ENCODE measurements at places on chromosomes 6 and 20. TPM values are rescaled to one million over a fixed set of nuclear protein-coding genes. Genes with fewer than 3 reads are reported as not detected.
A peak's percentile ranks its signal among the peaks of the same experiment; 100 is the strongest.

GRCh38 chr20:36606158-36607066 lies 833 bp downstream of the RAB5IF start:
- no peak for DNase-seq
- H3K27ac ChIP-seq, result peak overlapping the region; percentile 88
- H3K27me3 ChIP-seq, result no peaks in the 10 kb centered on the region
- peaks cover 27% of the 10 kb centered on the region for H3K4me1 ChIP-seq
- H3K36me3 ChIP-seq, result peaks cover 21% of the 10 kb centered on the region
- peak overlapping the region; percentile 65 for H3K4me3 ChIP-seq

GRCh38 chr20:34669094-34669493 lies 7.8 kb downstream of the PIGU start:
- DNase-seq, result no peak
- no peaks in the 10 kb centered on the region for H3K27me3 ChIP-seq
- H3K27ac ChIP-seq, result no peak overlapping the region
- H3K36me3 ChIP-seq, result no peaks in the 10 kb centered on the region
- H3K4me1 ChIP-seq, result no peaks in the 10 kb centered on the region

- peaks cover 11% of the 10 kb centered on the region for H3K27me3 ChIP-seq
- no peaks in the 10 kb centered on the region for H3K36me3 ChIP-seq
- H3K4me3 ChIP-seq, result no peak overlapping the region
- H3K27ac ChIP-seq, result no peak overlapping the region
- no peak for DNase-seq
Observed at GRCh38 chr6:37624121-37624520, 73.6 kb downstream of the MDGA1 start.

DNA sequence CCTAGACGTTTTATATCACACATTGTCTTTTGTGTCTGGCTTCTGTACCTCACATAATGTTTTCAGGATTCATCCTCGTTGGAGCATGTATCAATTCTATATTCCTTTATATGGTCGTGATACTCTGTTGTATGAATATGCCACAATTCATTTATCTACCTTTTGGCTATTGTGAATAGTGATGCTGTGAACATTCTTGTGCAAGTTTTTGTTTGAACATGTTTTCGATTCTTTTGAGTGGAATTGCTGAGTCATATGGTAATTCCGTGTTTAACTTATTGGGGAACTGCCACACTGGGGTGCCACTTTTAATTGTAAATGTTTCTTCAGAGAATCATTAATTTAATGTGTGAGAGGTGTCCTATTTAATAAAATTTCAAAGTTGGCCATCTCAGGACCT lies 101.2 kb downstream of the SLC35B3 start:
- H3K36me3 ChIP-seq, result no peaks in the 10 kb centered on the region
- no peaks in the 10 kb centered on the region for H3K27me3 ChIP-seq
- no peak overlapping the region for H3K4me3 ChIP-seq
- no peak for DNase-seq
- H3K4me1 ChIP-seq, result no peaks in the 10 kb centered on the region

Gene C6orf52
- total RNA-seq, result 7.4 TPM
